HuH-7 (cell line): ENCODE measurements at places on chromosomes 5 and 9.

GRCh38 chr5:149497357-149497756 is 53.9 kb downstream of the CSNK1A1 start:
- no peak for DNase-seq

GRCh38 chr9:18826248-18826647 is 206.8 kb downstream of the SAXO1 start:
- no peak for DNase-seq

- no peak for DNase-seq
These were observed 4.0 kb downstream of the ENC1 start for GRCh38 chr5:74636552-74636951.

DNA sequence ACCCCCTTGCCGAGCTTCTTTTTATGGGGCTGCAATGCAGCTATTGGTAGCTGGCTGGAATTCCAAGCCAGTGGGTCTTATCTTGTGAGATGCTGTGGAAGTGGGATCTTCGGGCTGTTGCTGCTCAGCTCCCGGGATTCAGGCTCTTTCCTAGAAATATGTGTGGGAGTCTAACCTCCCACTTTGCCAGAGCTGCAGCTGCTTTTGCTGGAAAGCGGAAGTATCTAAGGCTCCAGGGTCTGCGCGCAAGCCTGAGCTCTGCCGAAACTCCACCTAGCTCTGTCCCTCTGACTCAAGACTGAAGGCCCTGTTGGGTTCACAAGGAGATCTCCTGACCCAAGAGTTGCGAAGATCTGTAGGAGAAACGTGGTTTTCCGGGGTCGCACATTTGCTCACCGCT is 151.1 kb upstream of the ANKRD55 start:
- no peak for DNase-seq

DNA sequence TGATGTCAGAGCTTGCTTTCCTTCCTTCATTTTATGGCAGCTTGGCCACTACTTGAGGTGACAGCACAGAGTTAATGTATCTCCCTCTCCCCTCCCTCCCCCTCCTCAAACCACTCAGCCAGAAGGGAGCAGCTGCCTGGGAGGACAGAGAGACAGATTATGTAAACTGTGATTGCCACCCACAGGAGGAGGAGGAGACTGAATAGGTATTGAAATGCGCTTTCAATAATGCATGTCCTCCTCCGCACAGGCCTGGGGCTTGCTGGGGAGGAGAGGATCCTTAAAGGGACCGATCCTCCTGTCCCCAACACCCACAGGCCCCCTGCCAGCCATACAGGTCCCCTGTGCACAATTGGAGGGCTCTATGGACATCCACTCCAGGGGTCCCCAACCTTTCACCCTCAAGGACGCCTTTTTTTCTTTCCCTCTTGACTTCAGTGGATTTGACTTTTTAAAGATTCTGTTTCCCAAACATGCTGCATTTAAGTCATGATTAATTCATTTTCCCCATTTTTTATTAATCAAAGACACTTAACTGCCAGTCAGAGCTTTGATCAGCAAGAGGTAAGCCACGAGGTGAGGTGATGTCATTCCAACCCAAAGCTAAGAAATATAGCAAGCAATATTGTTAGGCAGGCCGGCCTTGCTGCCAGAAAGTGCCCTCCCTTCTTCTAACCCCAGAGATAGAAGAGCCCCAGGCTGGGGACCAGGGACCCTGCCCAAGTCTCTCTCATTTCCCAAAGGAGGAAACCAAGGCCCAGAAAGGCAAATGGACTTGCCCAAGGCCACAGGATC is 47.5 kb upstream of the CPLX2 start:
- no peak for DNase-seq

GRCh38 chr9:137613259-137613658 is 5.5 kb upstream of the EHMT1 start:
- DNase-seq = no peak

DNA sequence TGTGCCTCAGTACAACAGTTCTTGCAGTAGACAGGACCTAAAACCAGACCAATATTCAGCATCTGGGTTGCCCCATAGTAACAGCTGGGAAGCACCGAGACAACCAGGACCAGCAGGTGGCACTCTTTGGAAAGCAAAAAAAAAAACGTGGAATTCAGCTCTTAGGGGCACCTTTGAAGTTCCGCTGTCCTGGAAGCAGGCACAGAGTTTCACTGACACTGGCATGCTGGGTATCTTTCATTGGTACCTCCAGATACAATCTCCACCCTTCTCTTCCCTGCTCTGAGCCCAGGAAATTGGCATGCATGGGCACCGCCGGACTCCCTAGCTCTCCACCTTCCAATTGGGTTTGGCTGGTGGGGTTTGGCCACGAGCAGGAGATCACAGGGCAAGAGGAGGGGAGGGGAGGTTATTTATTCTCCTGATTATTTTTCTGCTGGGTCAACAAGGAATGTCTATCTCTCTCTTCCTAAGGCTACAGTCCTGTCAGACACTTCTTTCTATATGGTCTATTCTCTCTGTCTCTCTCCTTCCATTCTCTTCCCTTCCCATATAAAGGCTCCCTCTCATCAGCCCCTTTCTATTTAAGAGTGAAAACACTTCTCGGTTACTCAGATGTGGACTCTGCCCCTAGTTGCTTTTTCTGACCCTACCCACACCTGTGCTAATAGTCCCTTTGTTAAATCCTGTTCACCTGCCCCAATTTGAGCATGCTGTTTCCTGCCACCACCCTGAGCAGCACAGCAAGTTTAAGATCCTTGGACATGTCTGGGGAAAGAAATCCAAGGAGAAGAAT is 1.9 kb upstream of the IDNK start:
- peak; percentile 62 for DNase-seq

- no peak for DNase-seq
These were observed 6.2 kb downstream of the ANGPTL2 start for GRCh38 chr9:127116088-127116726.

DNA sequence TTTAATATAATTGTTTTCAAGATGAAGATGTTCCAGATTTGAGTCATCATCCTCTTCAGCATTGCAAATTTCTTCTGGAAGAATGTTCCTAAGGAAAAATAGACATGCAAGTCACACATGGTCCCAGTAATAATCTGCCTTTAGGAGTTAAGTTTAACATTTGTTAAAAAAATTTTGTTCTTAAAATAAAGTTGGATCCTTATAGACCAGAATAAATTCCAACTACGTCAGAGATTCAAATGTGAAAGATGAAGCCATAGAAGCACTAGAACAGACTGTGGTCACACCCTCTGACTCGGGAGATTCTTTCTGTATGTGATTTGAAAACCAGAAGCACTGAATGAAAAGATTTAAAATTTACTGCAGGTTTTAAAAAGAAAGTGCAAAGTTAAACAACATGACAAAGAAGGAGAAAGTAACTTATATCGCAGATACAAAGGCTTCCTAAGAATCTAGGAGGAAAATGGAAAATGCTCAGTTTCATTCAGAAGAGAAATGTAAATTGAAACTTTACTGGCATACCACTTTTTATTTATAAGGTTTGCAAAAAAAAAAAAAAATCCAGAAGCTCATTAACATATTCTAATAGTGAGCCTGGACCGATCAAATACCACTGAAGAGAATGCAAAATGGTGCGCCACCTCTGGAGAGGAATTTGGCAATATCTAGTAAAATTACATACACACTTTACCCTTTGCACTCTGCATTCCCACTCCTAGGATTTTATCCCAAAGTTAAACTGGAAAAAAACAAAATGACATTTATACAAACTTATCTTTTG is 14.3 kb upstream of the ASPN start:
- no peak for DNase-seq

GRCh38 chr5:111563031-111563822 is 50.9 kb upstream of the STARD4 start:
- DNase-seq = no peak

DNA sequence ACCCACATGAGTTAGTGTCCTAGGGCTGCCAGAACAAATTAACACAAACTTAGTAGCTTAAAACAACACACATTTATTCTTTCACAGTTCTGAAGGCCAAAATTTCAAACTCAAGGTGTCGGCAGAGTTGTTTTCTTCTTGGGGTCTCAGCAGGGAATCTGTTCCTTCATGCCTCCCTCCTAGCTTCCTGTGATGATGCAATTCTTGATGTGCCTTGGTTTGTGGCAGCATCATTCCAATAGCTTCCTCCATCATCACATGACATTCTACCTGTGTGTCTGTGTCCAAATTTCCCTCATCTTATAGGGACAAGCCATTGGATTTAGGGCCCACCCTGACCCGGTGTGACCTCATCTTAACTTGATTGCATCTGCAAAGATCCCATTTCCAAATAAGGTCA is 12.2 kb upstream of the SLC25A48 start:
- no peak for DNase-seq

DNA sequence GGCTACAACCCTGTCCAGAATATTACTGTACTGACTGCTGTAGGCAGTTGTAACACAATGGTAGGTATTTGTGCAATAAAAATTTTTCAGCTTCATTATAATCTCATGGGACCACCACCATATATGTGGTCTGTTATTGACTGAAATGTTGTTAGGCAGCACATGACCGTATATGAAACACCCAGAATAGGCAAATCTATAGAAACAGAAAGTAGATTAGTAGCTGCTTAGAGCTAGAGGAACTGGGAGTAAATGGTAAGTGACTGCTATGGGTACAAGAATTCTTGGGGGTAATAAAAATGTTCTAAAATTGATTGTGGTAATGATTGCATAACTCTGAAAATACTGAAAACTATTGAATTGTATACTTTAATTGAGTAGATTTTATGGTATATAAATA is 185.7 kb downstream of the ESM1 start:
- no peak for DNase-seq

GRCh38 chr5:113340537-113340936 is 94.3 kb downstream of the TSSK1B start:
- DNase-seq = no peak

GRCh38 chr9:110933350-110934001 is 104.8 kb downstream of the LPAR1 start:
- no peak for DNase-seq

- DNase-seq = no peak
These were observed 2.8 kb downstream of the GM2A start for GRCh38 chr5:151255621-151256286.

DNA sequence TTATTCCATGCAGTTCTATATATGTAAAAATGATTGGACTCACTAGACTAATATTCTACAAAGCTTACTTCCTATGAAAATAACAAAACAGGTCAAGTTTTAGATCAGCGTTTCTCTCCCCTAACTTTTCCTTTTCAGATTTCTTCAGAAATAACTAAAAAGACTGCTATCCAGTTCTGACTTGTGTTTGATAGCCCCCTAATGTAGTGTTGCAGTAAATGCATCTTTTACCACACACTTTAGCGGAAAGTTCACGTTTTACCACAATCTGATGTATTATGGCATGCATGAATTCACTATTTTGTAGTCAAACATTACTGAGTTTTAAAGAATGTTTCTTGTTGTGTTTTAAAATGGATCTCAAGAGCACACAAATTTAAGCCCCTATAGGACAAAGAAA is 292.7 kb downstream of the RAB3C start:
- DNase-seq = no peak
